ENCODE measurements at places on chromosomes 2 and 18.
A peak's percentile ranks its signal among the peaks of the same experiment; 100 is the strongest.

DNA sequence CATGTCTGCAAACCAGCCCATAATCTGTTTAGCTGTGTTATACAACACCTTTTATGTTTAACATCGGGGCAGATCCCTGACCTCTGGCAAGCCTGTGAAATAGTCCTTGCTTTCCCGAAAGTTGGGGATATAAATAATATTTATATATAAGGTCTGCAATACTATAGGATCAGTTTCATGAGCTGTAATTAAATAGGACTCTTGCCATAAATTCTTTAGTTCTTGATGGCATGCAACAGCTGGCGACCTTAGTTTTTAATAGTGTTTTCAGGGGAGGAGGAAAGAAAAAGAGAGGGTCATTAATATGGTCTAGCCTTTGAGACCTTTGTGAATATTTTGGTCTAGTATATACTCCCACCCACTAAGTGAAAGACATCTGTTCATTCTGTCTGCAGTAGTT is 166.5 kb downstream of the MTX2 start:
- no peak for DNase-seq

DNA sequence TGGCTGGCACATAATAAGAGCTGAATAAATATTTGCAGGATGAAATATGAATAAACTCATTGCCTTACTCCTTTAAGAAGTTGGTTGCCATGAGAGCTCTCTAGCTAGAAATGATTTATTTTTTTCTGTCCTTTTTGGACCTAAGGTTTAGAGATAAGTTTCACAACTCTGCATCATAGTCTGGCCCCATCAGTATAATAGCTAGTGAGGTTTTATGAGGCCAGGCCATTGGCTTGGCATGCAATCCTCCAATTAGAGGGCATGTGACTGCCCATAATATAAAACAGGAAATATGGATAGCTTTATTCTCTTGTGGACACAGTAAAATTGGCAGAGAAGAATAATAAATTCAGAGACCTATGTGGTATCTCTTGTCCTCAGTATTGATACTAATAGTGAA is 26.2 kb upstream of the INSIG2 start:
- DNase-seq: no peak

GRCh38 chr2:105782123-105782522 is 37.4 kb downstream of the NCK2 start:
- DNase-seq: peak; percentile 48

DNA sequence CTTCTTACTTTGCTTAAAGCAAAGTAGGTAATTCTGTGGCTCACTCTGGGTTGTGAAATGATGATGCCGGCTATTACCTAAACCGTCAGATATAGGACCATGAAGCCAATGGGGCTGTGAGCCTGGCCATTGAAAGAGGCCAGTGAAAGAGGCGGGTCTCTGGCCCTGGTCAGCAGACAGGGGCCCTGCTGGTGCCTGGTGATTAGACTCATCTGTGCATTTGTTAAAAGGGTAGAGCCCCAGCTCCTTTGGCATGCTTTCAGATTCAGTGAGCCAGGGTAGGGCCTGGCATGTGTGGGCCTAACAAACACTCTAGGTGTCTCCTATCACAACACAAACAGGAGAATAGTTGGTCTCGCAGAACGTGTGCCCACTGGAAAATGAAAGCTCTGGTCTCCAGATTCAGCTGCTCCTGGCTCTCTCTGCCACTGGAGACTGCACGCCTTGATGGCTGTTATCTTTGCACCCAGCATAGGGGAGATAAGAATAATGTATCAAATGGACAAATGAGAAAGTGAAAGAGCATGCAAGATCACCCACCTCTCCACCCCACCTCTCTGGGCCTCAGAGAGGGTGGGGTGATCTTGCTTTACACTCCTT is 6.9 kb downstream of the LRRC30 start:
- DNase-seq: no peak

GRCh38 chr2:26780203-26780760 is 5.6 kb upstream of the CENPA start:
- DNase-seq: no peak

- DNase-seq: no peak
These were observed 111.4 kb downstream of the NBAS start for GRCh38 chr2:15449556-15450236.

GRCh38 chr2:101678379-101678778 is 19.1 kb upstream of the MAP4K4 start:
- DNase-seq: no peak

DNA sequence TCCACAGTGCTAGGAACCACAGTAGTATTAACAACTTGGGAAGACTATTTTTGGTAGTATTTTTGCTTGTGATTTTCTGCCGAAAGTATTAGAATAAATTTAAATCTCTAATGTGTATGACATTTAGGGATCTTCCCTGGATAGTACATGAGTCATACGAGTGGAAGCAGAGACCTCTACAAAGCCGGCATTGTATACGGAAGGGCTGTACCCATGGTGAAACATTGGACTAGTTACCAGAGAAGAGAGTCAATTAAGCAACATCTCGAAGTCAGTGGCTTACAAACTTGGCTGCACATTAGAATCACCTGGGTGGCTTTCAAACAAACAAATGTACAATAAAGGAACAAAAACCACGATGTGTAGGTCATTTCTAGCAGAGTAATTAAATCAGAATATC is 1131.7 kb upstream of the LRRTM1 start:
- no peak for DNase-seq

DNA sequence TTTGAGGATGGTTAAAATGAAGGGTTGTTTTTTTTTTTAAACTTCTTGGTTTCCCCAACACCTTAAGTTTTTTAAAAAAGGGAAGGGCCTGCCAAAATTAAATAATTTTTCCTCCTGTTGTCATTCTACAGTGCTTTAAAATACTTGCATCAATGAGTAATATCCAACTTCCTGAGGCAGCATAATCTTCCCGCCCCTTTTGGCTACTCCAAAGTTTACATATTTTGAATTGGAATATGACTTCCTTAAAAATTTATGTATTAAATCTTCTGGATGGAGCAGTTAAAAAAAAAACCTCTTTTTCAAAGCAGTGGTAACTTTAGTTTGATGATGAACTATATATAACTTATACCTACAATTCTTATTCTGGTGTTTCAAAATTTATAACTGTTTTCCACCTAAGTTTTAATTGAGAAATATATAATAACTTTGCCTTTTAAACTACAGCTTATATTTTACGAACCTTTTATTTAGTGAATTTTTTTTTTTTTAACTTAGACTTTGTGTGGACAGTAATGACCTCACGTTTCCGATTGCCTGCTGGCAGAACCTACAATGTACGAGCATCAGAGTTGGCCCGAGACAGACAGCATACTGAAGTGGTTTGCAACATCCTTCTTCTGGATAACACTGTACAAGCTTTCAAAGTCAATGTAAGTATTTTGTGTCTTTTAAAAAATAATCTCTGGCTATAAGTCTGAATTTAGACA is 49.8 kb downstream of the PTPN4 start:
- DNase-seq: no peak

GRCh38 chr2:64641599-64641998 is 12.1 kb downstream of the SERTAD2 start:
- DNase-seq: no peak

GRCh38 chr2:168687314-168687713 is 115.1 kb upstream of the NOSTRIN start:
- no peak for DNase-seq

- no peak for DNase-seq
These were observed 129.5 kb upstream of the PELI1 start for GRCh38 chr2:64273524-64274398.

GRCh38 chr2:216486708-216487107 is 11.9 kb upstream of the RPL37A start:
- no peak for DNase-seq

GRCh38 chr2:220489121-220489520 is 861.7 kb downstream of the SLC4A3 start:
- DNase-seq: no peak

GRCh38 chr2:218249691-218250090 is 11.1 kb upstream of the GPBAR1 start:
- DNase-seq: no peak

GRCh38 chr2:127110985-127111384 is 4.0 kb upstream of the BIN1 start:
- DNase-seq: no peak

GRCh38 chr2:23706613-23707078 is 220.3 kb downstream of the ATAD2B start:
- no peak for DNase-seq

DNA sequence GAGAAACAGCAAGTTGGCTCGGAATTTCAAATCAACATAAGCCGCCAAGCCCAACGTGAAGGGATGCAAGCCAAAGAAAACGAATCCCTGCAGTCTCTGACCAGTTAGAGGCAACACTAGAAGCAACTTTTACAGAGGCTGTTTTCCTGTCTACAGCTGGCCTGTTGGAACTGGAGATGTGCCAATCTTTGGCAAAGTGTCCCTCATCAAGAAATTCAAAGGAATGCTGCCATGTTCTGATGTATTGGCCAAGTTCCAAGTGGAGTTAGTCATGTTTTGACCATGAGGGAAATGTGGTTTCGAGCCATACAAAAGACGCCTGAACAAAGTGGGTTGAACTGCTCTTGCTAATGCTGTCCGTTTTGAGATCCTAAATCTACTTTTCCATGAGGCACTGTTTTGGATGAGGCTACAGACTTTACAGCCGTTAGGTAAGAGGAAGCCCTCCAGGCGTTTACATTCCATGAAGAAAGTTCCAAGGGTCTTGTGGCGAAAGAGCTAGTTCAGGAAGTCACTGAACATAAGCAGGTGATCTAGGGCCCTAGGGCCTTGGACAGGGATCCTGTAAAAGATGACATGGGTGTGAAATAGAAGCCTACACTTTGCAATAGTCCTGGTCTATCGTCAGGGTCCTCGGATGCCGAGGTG is 140.7 kb upstream of the PXDN start:
- no peak for DNase-seq

GRCh38 chr2:11375689-11376027 is 31.2 kb upstream of the ROCK2 start:
- no peak for DNase-seq

- DNase-seq: no peak
These were observed 11.4 kb downstream of the ID2 start for GRCh38 chr2:8693157-8693821.

DNA sequence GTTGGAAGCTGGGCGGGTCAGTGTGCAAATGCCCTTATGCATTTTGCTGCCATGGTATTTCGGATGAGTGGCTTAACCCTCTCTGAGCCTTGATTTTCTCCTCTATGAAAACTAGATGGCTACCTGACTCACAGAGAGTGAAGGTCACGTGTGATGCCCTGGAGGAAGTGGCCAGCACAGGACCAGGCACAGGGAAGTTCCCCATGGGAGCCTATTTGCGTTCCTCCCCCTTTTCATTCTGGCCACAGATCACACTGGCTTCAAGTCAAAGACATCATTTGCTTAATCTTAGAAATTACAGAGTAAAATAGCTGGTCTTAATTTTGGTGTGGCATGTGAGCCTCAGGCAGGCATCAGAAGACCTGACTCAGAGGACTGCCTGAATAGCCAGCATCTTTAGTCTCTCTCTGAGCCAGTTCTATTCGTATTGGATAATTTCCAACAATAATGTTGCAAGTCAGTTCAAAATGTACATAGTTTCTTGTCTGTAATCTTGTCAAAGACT is 57.6 kb upstream of the CD302 start:
- no peak for DNase-seq

DNA sequence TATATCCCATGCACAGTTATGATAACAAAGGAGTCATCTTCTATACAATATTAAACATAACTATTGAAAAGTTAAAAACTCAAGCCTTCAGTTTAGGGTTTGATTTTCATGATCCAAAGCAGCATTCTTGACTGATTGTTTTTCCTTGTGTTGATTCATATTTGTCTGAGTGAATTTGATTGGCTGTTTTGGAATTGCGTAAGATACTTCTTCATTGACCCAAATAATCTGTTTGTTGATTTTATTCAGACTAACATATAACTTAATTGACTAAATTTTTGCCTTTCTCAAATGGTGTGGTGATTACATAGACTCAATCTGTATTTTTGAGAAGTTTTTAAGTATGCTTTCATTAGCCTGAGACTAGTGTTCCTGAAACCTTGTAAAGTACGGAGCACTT is 305.7 kb upstream of the TNP1 start:
- no peak for DNase-seq

DNA sequence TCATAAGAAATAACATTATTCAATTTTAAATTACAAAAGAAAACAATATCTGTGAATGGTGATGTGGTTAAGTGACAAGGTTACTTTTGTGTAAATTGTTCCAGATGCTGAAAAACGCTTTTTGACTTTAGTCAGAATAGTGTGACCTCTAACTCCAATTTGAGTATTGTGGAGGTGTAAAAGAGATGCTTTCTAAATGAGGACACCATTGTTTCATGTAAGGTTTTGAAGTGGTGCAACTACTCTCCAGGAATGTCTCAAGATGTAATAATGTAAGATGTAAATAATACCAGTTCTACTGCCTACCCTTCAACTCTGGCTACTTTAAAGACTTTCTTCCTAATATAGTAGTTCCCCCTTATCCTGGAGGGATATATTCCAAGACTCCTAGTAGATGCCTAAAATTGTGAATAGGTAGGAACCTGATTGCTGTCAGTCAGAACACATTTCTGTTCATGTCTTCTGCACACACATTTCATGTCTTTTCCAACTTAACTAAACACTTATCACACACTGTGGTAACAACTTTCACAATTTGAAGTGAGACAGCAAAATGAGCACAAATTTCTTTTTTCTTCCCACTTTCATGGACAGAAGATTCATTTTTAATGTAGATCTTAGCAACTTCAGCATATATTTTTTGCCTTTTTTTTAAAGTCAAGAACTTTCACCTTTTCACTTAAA is 39.1 kb upstream of the PPP1R1C start:
- no peak for DNase-seq

DNA sequence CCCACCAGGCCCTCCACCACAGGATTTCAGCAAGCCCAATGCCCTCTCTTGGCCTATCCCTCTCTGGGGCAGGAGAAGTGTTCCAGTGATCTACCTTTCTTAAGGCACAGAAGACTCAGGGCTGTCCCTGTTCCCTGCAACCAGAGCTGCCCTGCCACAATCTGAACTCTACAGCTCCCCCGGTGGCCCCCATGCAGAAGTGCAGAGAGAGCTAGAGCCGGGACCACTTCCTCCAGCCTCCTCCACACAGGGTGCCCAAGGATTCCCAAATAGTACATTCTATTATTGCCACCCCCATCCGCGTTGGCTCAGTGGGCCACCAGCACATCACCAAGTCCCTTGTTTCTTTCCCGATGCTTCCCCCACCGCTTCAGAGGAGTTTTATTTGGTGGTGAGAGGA is 114.8 kb upstream of the PTPRM start:
- DNase-seq: no peak

- DNase-seq: no peak
These were observed 3.2 kb downstream of the HS1BP3 start for GRCh38 chr2:20647738-20648137.

- DNase-seq: no peak
These were observed 4.8 kb upstream of the STAT4 start for GRCh38 chr2:191155608-191156071.

DNA sequence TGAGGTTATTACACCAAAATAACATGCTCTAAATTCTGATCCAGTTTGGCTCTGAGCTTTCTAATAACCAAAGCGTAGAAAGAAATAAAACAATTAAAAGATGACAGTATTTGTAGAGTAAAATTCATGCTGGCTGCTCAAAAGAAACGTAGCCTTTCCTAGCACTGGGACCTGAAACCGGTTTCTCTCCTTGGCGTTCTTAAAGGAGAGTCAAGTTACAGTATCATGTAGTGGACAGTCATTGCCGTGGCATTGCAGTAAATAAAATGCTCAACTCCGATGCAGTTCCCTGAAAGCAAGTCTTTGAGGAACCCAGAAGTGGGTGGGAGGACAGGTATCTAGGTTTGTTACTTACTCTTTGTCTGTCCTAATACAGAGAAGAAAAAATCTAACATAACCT is 52.7 kb upstream of the ITM2C start:
- DNase-seq: no peak

- DNase-seq: no peak
These were observed 18.6 kb upstream of the KLHL30 start for GRCh38 chr2:238119756-238120462.

GRCh38 chr18:34494359-34494696 is 215.8 kb upstream of the DTNA start:
- DNase-seq: no peak

Data from CD4-positive, alpha-beta memory T cell (primary cell).